HCT116 (cell line): ENCODE measurements at places on chromosomes 7 and 10. TPM values are rescaled to one million over a fixed set of nuclear protein-coding genes. Genes with fewer than 3 reads are reported as not detected.
A peak's percentile ranks its signal among the peaks of the same experiment; 100 is the strongest.

DNA sequence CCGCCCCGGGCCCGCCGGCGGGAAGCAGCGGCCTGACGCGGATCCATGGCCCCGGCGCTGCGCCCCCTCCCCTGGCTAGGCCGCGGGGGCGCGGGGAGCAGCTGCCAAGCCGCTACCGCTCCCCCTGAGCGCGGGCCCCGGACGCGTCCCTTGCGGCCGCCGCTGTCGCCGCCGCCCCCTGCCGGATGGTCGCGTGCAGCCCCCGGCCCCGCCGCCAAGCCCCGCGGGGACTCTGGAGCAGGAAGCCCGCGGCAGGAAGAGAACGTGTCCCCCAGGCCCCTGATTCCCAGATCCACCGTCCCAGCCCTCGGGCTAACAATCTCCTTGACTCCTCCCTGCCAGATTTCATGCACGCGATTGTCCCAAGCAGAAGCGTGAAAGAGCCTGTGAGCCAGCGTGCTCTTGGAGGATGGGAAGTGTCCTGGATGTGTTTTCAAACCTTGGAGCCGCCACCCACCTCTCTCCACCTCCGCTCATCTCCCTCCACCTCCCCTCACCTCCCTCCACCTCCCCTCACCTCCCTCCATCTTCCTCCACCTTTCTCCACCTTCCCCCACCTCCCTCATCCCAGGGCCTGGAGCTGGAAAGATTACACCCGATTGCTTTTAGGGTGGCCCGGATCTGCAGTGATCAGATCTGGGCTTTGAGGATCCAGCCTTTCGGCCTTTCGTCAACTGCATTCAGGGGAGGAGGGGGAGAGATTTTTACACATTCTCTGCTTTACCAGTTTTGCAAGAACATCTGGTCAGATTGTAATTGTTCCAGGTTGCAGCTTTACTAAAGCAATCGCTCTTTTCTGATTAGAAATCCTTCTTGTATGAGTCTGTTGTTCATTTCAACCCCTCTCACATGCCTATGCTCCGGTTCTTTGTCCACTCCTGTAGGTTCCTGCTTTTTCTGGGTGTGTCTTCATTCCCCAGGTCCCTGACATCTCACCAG, 570 bp upstream of the PRTFDC1 start:
- no peak overlapping the region for H3K4me3 ChIP-seq
- DNase-seq, result no peak
- no peak overlapping the region for H3K27ac ChIP-seq
- no peaks in the 10 kb centered on the region for H3K27me3 ChIP-seq
- H3K4me1 ChIP-seq, result peaks cover 3% of the 10 kb centered on the region; the same call in 1 of the 2 replicates

GRCh38 chr10:51649064-51649463, 50.3 kb downstream of the CSTF2T start:
- peaks cover 6% of the 10 kb centered on the region; the same call in 1 of the 2 replicates for H3K27me3 ChIP-seq
- no peak for DNase-seq
- H3K4me1 ChIP-seq, result no peaks in the 10 kb centered on the region
- no peak overlapping the region for H3K4me3 ChIP-seq
- no peaks in the 10 kb centered on the region for H3K36me3 ChIP-seq

DNA sequence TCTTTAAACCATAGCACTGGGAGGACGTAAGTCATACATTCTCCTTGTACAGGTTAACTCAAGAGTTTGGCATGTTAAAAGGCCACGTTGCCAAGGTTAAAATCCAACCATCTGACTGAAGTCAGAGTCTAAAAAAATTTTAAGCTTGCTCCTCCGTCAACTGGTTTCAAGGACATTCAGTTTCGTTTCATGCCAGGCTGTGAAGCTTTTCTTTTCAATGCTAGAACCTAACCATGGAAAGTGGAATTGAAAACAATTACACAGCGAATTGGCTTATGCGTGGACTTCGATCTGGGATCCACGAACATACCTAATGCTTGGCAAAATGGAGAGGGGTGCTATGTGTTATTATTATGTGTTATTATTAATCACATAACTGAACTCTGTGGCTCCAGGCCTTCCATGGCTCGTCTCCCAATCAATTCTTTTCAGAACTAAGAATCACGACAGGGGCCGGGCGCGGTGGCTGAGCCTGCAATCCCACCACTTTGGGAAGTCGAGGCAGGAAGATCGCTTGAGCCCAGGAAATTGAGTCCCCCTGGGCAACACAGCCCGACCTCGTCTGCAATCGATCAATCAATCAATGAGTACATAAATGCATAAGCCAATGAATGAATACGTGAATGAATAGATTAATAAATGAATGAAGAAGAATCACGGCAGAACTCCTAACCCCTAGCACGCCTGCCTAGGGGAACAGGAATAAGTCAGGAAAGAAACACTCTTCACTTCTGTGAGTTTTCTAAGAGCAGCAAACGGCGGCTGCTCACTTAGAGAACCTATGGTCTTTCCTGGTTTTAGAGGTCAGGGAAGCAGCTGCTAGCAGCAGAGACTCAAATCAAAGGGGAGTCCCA, 733 bp upstream of the ARL5B start:
- H3K27ac ChIP-seq, result peak overlapping the region; percentile 97
- DNase-seq, result no peak
- H3K4me1 ChIP-seq, result peaks cover 13% of the 10 kb centered on the region
- H3K27me3 ChIP-seq, result no peaks in the 10 kb centered on the region
- H3K36me3 ChIP-seq, result no peaks in the 10 kb centered on the region

DNA sequence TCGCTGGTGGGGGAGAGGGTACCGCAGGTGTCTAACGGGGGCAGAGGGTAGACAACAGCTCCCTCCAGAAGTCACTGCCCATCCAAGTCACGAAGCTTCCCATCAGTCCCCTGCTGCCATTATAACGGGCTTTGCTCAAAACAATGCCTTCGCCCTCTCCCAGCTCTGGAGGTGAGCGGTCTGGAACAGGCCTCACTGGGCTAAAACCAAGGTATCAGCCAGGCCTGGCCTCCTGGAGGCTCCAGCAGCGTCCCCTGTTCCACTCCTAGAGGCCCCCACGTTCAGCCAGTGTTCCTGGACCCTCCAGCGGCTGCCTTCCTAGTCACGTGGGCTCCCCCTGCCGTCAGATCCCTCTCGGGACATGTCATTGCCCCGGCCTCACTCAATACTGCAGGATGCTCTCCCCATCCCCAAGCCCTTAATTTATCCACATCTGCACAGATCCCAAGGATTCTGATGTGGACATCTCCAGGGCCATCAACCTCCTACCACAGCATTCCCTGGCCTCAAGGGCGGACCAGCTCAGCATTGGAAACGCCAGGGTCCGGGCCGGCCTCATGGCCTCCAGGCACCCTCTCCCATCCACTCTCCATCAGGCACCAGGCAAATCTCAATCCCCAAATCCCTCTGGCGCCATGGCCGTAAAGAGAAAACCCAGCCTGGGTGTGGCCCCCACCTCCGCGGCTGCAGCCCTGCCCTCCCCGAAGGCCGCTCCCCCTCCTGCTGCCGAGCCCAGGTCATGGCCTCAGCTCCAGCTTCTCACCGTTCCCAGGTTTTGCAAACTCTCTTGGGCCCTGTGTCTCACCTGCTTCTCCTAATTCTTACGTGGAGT, 104.1 kb upstream of the FAM20C start:
- H3K4me3 ChIP-seq, result no peak overlapping the region
- no peak for DNase-seq
- no peaks in the 10 kb centered on the region for H3K36me3 ChIP-seq
- peaks cover 27% of the 10 kb centered on the region for H3K4me1 ChIP-seq
- H3K27ac ChIP-seq, result no peak overlapping the region
- peaks cover 10% of the 10 kb centered on the region; the same call in 1 of the 2 replicates for H3K27me3 ChIP-seq

- H3K36me3 ChIP-seq, result no peaks in the 10 kb centered on the region
- H3K4me1 ChIP-seq, result no peaks in the 10 kb centered on the region
- H3K4me3 ChIP-seq, result no peak overlapping the region
These were observed 9.3 kb upstream of the EN2 start for GRCh38 chr7:155448632-155449007.

UBE2D1 gene
- 15.5 TPM for total RNA-seq

DNA sequence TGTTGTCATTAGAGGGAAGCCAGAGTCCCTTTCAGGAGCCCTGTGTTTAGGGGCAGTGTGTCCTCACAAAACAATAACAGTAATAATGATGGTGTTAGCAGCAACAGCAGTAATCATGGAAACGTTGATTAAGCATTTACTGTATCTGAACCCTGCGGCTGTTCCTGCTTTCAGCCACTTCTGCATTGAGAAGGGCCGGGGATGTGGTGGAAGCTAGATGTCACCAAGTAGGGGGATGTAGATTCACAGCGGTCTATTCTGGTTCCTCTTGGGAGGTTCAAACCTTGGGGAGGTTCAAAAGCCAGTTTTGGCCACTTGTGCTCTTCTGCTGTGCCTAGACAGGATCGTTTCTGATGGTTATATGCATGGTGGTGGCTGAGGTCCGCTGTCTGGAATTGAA, 44.8 kb downstream of the PRPF18 start:
- DNase-seq, result no peak
- no peaks in the 10 kb centered on the region for H3K36me3 ChIP-seq
- H3K4me1 ChIP-seq, result no peaks in the 10 kb centered on the region
- no peaks in the 10 kb centered on the region for H3K27me3 ChIP-seq
- no peak overlapping the region for H3K4me3 ChIP-seq

GRCh38 chr10:71581376-71581775, 138.2 kb downstream of the C10orf105 start:
- no peak for DNase-seq
- no peaks in the 10 kb centered on the region for H3K36me3 ChIP-seq
- no peak overlapping the region for H3K27ac ChIP-seq
- H3K4me3 ChIP-seq, result no peak overlapping the region
- no peaks in the 10 kb centered on the region for H3K4me1 ChIP-seq

SLC16A9 gene
- 5.9 TPM for total RNA-seq

GRCh38 chr7:102842284-102842683, 70.5 kb upstream of the LRRC17 start:
- no peaks in the 10 kb centered on the region; the same call in 1 of the 2 replicates for H3K4me1 ChIP-seq
- H3K27ac ChIP-seq, result no peak overlapping the region
- DNase-seq, result no peak
- no peaks in the 10 kb centered on the region for H3K27me3 ChIP-seq
- no peak overlapping the region for H3K4me3 ChIP-seq
- no peaks in the 10 kb centered on the region for H3K36me3 ChIP-seq

- no peak for DNase-seq
- peaks cover 7% of the 10 kb centered on the region; the same call in 1 of the 2 replicates for H3K27me3 ChIP-seq
- no peaks in the 10 kb centered on the region for H3K4me1 ChIP-seq
- H3K36me3 ChIP-seq, result no peaks in the 10 kb centered on the region
These were observed 290.2 kb downstream of the KLF6 start for GRCh38 chr10:3494838-3495230.

- H3K4me1 ChIP-seq, result no peaks in the 10 kb centered on the region
- no peak overlapping the region for H3K27ac ChIP-seq
- H3K27me3 ChIP-seq, result no peaks in the 10 kb centered on the region
- no peaks in the 10 kb centered on the region for H3K36me3 ChIP-seq
- DNase-seq, result no peak
These were observed 1139.9 kb upstream of the LRRN3 start for GRCh38 chr7:109950821-109951564.

DNA sequence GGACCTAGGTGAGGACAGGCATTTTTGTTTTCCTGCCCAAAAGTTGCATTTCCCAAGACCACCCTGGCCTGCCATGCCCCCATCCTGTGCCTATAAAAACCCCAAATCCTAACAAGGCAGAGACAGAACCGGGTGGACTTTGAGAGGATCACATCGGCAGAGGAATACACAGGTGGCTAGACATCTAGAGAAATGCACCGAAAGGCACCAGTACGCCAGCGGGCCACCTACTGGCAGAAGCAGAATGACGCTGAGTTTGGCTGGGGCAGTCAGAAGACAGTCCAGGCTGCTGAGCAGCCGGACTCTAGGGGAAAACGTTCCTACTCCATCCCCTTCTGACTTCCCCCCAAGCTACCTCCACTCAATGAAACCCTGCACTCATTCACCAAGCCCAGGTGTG, 2.8 kb downstream of the AKR1C4 start:
- no peaks in the 10 kb centered on the region for H3K27me3 ChIP-seq
- no peak overlapping the region for H3K27ac ChIP-seq
- no peak for DNase-seq
- no peaks in the 10 kb centered on the region for H3K4me1 ChIP-seq

TRIM50 gene
- not detected for total RNA-seq

DNA sequence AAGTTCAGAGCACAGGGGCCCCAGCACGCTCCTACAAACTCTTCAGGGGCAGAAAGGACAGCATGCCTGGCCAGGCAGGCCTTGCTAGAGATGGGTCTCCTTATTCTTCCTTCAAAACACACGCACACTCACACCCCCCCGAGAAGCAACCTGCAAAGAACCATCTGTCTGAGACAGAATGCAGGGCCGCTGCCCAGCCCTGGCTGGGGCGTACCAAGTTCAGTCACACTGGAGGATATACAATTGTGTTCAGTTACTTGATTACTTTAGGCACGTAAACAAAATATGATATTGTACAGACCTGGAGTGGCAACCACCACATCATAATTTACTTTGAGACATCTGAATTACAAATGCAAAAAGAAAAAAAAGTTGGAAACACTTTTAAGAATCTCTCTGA, 5.7 kb downstream of the FAM53B start:
- H3K27ac ChIP-seq, result no peak overlapping the region
- no peaks in the 10 kb centered on the region for H3K27me3 ChIP-seq
- no peak overlapping the region for H3K4me3 ChIP-seq
- H3K36me3 ChIP-seq, result no peaks in the 10 kb centered on the region
- DNase-seq, result no peak
- peaks cover 21% of the 10 kb centered on the region for H3K4me1 ChIP-seq

PTF1A gene
- not detected for total RNA-seq

GRCh38 chr7:105682341-105683060, 101.2 kb upstream of the EFCAB10 start:
- DNase-seq, result no peak
- H3K4me3 ChIP-seq, result no peak overlapping the region
- H3K27me3 ChIP-seq, result no peaks in the 10 kb centered on the region
- H3K36me3 ChIP-seq, result no peaks in the 10 kb centered on the region

DNA sequence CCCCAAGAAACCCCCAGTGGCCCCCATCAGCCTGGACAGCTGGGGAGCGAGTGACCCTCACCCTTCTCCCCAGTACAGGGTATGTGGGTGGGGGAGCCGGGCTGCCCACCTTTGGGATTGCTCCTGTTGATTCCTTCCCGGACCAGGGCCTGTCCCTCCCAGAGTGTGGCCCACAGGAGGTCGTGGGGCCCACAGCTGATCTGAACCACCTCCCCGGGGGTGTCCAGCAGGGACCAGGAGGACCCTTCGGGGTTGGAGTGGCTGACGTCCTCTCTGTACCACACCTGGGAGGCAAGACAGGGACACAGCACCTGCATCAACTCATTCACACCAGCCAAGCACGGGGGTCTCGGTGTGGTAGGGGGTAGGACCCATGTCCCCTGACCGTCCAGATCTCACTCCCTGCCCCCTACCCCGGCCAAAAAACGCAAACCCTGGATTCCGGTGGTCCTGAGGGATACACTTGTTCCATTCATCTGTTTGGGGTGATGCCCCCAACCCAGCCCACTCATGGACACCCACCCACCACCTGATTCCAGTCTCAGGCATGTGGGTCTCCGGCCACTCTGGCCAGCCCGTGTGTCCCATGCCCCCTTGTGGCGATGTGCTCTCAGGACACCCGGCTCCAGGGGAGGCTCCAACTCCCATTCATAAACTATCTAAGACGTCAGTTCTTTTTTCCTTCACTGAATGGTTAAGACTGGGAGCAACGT, 10.9 kb downstream of the TECPR1 start:
- no peak overlapping the region for H3K27ac ChIP-seq
- H3K36me3 ChIP-seq, result no peaks in the 10 kb centered on the region
- H3K4me1 ChIP-seq, result peaks cover 13% of the 10 kb centered on the region
- H3K27me3 ChIP-seq, result no peaks in the 10 kb centered on the region
- no peak overlapping the region for H3K4me3 ChIP-seq
